ENCODE measurements at places on chromosomes 12 and 14.

- H3K27ac ChIP-seq: no peak overlapping the region
- H3K36me3 ChIP-seq: peaks cover 35% of the 10 kb centered on the region
- no peak for DNase-seq
- no peak overlapping the region for H3K4me3 ChIP-seq
Measured at GRCh38 chr14:70525691-70526090, 9.1 kb downstream of the ADAM20 start.

GRCh38 chr14:73662487-73662943, 17.7 kb downstream of the DNAL1 start:
- H3K4me1 ChIP-seq: no peaks in the 10 kb centered on the region
- no peak overlapping the region for H3K27ac ChIP-seq
- no peak for DNase-seq
- peaks cover 8% of the 10 kb centered on the region for H3K36me3 ChIP-seq
- H3K4me3 ChIP-seq: no peak overlapping the region

DNA sequence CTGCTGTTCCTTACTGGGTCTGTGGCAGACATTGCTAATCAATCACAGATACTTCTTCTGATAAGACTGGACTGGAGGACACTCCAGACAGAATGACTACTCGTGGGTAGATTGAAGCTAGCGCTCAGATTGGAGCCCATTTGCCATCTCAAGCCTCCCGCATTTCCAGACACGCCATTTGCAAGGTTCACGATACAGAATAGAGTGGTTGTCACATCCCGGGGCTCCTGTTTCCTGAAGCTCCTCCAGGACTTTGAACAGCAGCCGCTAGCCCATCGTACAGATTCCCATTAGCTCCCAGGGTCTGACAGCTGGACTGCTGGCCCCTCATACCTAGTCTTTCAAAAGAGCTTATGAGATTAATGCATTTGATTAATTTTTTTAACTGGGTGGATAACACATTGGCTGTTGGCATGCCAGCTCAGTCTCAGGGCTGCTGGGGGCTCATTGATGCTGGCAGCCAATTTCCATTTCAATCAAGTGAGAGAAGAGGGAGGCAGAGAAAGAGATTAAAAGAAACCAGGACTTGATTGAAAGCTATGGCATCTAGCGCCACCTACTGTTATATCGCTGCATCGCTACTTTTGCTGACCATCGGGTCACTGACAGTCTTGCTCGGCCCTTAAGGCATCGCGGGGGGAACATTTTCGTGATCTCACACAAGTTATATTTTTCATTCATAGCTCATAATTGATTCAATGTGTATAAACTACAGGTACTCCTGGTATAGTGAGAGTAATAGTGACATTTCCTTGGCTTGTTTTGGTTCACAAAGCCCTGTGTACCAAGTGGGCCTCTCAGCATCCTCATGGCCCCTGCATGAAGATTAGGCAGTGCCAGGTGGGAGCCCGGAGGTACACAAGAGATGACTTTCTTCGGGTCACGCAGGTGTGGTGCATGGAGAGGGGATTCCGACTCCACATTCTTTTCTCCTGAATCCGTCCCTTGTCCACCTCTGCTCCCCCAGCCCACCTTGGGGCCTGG, 78.6 kb downstream of the CCDC60 start:
- no peak overlapping the region for H3K27ac ChIP-seq
- no peak overlapping the region for H3K4me3 ChIP-seq
- H3K4me1 ChIP-seq: no peaks in the 10 kb centered on the region
- peaks cover 17% of the 10 kb centered on the region for H3K27me3 ChIP-seq
- no peaks in the 10 kb centered on the region for H3K36me3 ChIP-seq
- DNase-seq: no peak

DNA sequence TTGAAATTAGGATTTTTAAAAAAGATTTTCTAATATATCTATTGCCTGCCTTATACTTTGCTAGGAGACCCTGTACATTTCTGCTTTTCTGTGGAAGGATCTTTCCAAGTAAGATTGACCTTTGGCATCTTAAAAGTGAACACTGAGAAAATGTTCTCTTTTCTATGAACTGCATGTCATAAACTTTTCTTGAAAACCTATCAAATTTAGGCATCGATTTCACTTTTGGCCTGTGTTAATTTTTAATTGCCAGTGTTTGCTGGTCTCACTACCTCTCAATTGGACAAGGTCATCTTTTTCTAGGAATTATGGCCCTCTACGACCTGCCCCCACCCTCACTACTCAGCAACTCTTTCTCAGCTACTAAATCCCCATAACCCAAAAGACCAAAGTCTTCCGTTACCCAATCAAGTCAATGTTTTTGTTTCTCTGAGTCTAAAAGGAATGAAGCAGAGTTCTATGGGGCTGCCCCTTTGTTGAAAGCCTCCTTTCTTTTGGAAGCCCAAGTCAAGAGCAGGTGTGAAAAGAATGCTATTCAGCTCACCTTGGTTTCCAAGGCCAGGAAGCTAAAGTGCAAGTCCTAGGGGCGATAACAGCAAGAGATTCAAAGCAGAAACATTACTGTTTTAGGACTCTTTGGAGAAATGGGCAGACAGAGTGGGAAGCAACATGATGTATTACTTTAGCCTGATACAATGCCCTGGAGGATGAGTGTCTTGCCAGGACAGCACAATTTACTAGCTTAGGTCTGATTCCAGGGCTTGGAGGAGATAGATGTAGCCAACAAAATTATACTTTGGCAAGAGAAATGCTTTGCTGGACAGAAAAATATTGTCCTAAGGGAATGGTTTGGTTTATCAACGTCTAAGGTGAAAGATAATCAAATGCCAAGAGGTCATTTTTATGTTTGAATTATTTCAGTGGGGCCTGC, 55.0 kb downstream of the IGF1 start:
- H3K4me3 ChIP-seq: no peak overlapping the region
- H3K27me3 ChIP-seq: peaks cover 2% of the 10 kb centered on the region
- no peak overlapping the region for H3K27ac ChIP-seq

DNA sequence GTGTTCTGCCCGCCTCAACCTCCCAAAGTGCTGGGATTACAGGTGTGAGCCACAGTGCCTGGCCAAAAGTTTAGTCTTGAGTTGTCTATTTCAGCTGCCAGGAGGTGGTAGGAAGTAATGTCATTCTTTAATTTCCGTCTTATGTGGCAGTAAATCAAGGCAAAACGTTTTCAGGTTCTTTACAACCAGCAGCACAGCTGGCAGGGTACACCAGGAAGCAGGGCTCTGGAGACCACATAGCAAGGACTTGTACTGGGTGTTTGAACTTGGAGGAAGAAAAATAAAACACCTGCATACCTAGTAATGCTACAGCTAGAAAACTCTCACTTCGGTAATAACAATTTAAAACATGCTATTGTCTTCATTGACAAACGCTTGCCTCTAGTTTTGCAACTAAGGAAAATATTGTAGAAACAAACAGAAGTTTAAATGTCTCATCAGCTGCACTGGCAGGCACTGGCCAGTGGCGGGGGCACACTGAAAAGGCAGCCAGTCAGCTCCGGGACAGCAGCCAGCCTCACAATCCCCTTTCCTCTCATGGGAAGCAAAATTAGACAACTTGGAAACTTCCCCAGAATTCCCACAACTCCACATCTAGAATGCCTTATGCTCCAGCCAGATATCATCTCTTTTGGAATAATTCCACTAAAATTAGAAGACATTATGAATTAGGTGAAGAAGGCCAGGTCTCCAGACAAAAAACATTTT, 72.2 kb downstream of the CLIP1 start:
- no peak overlapping the region for H3K27ac ChIP-seq
- DNase-seq: no peak
- peaks cover 16% of the 10 kb centered on the region for H3K36me3 ChIP-seq

GRCh38 chr12:66500841-66501240, 178.0 kb downstream of the GRIP1 start:
- H3K36me3 ChIP-seq: no peaks in the 10 kb centered on the region
- H3K4me3 ChIP-seq: no peak overlapping the region
- H3K27ac ChIP-seq: no peak overlapping the region
- no peaks in the 10 kb centered on the region for H3K4me1 ChIP-seq
- peaks cover 11% of the 10 kb centered on the region for H3K27me3 ChIP-seq

DNA sequence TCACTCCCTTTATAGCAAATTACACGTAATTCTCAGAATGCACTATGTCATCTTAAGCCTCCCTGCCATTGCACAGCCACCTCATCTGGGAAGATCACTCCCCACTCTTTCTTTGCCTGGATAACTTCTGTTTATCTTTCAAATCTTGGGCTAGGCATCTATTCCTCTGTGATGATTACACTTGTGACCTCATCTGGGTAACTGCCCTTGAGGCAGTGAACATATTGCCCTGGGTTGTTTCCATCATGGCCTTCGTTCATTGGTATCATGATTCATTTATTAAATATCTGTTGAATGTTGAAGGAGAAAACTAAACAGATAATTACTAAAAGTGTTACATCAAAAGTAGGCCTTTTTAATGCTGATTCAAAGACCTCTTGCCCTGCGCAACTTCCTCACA, 26.2 kb upstream of the PDE3A start:
- H3K4me3 ChIP-seq: no peak overlapping the region
- H3K27ac ChIP-seq: no peak overlapping the region
- no peaks in the 10 kb centered on the region for H3K27me3 ChIP-seq
- H3K4me1 ChIP-seq: no peaks in the 10 kb centered on the region

DNA sequence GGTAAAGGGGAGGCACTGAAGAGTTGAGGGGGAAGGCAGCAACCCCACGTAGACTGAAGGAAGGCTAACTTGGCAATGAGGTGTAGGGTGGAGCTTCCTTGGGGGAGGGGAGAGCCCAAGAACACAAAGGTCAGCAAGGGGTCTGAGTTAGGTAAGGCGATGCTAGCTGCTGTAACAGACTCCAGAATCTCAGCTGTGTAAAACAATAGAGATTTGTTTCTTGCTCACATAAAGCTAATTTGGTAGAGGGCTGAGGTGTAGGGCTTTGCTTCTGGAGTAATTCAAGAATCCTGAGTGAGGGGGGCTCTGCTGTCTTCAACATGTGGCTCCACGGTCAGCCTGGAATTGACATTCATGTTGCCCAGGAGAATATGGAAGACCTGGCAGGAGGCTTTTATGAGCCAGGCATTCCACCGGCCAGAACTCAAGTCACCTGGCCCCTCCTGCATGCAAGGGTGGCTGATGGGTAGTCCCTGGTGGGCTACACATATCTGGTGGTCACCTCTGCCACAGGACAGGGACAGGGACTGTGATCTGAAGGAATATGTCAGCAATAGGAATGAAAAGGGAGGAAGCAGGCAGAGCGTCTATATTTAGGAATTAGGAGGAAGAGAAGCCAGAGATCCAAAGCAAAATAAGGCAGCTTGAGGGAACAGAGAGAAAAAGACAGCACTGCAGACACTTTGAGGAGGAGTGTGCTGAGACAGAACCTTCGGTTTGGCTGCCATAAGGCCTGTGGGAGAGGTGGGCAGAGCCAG, 153.7 kb downstream of the ZFP36L1 start:
- no peak overlapping the region for H3K27ac ChIP-seq
- H3K4me3 ChIP-seq: no peak overlapping the region
- no peak for DNase-seq
- no peaks in the 10 kb centered on the region for H3K27me3 ChIP-seq
- H3K4me1 ChIP-seq: no peaks in the 10 kb centered on the region

DNA sequence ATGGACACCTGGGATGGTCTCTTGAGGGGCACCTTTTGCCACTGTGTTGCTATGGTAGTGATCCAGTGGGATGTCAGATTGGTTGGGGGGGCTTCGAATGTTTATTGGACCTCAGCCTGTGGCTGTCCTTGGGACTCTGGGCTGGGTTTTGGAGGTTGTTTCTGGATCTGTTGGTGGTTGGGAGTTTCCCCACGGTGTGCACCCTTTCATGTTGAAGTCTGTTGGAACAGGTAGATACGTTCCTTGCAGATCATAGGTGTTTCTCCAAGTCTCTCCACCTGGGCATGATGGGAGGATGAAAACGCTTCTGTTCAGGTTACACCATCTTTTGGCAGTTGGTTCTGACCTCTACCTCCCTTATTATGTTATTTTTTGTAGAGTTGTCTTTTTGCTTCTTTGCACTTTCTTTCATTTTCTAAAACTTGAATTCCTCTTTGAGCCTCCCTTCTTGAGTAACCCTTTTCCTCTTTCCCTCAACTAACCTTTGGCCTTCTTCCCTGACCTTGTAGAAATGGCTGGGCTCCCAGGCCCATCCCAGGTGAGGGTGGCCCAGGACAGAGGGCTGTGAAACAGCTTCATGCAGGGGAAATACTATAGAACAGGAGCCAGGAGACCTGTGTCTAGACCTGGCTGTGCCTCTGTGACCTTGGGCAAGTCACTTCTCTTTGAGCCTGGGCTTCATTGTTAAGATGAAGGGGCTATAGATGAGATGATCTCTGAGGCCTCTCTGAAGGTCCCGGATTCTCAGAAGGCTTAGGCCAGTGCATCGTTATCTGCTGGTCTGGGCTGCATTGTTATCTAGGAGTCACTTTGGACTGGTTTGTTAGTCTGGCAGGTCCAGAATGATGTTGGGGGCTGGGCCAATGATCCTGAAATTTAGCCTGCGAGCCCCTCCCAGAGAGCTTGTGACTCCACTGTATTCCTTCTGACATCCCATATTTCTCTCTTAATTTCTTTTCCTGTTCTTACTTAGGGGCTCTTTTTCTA, 2.0 kb downstream of the ATN1 start:
- H3K4me3 ChIP-seq: peak overlapping the region; percentile 74
- peaks cover 38% of the 10 kb centered on the region for H3K4me1 ChIP-seq
- no peaks in the 10 kb centered on the region for H3K36me3 ChIP-seq
- peak overlapping the region; percentile 90 for H3K27ac ChIP-seq
- no peaks in the 10 kb centered on the region for H3K27me3 ChIP-seq
- DNase-seq: no peak

DNA sequence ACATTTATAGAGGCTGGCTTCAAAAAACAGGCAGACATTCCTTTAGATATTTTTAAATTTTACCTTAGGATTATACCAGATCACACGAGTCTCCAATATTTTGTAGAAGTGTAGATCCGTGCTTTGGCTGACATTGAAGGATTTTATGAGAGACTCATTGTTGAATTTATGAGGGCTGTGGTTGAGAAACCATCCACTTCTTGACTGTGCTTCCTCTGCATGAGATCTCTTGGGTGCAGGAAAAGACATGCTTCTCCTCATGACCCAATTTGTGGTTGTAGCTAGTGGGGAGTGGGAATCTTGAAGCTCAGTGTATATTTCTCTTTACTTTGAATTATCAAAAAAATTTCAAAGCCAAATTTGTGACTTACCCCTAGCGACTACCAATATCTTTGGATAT, 36.7 kb upstream of the NKX2-8 start:
- DNase-seq: no peak
- H3K27me3 ChIP-seq: no peaks in the 10 kb centered on the region
- H3K4me1 ChIP-seq: no peaks in the 10 kb centered on the region
- no peak overlapping the region for H3K4me3 ChIP-seq

- H3K27ac ChIP-seq: no peak overlapping the region
- H3K4me3 ChIP-seq: no peak overlapping the region
- H3K36me3 ChIP-seq: no peaks in the 10 kb centered on the region
- no peaks in the 10 kb centered on the region for H3K27me3 ChIP-seq
- no peak for DNase-seq
- H3K4me1 ChIP-seq: no peaks in the 10 kb centered on the region
Measured at GRCh38 chr14:78970677-78971076, 800.5 kb downstream of the NRXN3 start.
